Stimulated activated CD4-positive, alpha-beta T cell treated with anti-CD3 and anti-CD28 coated beads, TNF-alpha, amount 100 ng/mL, for 1 hour (primary cell): ENCODE measurements at places on chromosomes 16 and 17.

DNA sequence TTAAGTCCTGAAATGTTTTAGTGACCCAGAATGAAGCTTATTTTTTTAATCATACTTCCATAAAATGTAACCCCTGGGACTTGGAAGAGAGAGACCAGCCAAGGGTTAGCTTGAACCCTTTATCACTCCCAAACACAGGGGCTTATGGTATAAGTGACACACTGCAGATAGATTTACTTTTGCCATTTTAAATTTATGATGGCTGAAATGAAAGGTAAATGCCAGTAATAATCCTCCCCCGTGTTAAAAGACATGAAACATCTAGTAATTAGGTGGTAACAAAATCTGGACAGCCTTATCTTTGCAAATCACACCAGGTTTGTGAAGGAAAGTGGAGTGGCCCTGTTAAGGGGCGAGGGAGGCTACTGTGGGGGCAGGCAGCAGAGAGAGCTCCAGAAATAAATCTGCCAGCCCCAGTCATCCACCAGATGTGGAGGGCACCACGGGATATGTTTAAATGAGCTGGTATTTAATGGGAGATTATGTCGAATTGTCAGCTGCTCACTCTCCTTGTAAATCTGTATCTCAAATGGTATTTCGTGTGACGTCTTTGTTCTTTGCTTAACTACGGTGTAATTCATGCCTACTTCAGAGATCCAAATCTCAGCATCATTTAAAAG, 326.5 kb downstream of the WWOX start:
- no peak for DNase-seq

GRCh38 chr17:61259360-61259759, 140.3 kb upstream of the TBX2 start:
- no peak for DNase-seq

DNA sequence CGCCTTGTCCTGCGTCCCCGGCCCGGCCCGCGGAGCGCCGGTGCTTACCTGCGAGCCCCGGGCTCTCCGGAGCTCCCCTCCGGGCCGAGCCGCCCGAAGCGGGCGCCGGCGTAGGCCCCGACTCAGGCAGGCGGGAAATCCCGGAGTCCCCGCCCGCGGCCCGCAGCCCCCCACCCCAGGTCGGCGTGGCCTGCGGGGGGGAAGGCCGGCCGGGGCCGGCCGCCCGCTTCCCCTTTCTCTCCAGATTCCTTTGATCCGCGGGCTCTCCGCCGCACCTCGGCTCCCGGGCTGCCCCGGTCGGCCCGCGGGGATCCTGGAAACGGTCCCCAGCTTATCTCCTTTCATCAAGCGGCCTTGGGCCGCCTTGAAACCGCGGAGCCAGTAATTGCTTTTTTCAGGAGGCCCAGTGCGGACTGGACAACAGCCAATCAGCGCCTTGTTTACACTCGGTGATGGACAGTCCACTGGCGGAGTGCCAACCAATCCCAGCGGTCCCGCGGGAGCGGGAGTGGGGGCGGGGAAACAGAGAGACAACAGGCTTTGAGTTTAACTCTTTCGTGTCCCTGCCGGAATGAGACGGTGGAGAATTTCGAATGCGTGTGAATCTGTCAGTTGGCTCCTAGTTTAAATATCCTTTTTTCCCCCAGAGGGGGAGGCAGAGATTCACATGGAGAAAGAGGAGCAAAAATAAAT, 1.4 kb upstream of the BAHCC1 start:
- no peak for DNase-seq

GRCh38 chr17:69057280-69057679, 3.4 kb downstream of the ABCA9 start:
- DNase-seq, result no peak

GRCh38 chr16:78494674-78495073, 395.2 kb downstream of the WWOX start:
- DNase-seq, result no peak

DNA sequence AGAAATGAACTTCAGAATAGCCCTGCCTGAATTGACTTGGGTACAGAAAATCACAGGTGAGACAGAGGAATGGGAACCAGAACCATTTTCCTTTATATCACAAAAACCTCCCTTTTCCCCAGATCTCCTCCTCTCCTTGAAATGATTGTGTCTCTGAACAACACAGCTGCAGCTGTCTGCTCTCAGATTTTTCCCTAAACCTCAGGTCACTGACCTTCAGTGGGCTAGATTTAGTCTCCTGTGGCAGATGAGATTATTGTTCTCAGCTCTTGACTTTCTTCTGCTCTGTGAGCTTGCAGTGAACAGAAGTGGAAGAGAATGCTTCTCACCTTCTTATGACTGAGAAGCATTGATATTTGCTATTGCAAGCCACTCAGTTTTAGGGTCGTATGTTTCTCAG, 92.3 kb upstream of the FAM20A start:
- DNase-seq, result no peak

DNA sequence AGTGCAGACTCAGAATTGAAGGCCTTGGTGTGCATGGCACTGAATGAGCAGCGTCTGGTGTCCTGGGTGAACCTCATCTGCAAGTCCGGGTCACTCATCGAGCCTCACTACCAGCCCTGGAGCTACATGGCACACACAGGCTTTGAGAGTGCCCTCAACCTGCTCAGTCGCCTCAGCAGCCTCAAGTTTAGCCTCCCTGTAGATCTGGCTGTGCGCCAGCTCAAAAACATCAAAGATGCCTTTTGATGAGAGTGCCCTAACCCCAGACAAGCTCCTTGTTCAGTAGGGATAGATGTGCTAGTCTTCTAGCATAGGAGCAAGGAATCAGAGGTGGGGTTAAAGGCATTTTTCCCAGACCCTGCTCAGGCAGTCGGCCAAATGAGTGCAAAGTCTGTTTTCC, 6.7 kb upstream of the RPL27 start:
- DNase-seq, result no peak

DNA sequence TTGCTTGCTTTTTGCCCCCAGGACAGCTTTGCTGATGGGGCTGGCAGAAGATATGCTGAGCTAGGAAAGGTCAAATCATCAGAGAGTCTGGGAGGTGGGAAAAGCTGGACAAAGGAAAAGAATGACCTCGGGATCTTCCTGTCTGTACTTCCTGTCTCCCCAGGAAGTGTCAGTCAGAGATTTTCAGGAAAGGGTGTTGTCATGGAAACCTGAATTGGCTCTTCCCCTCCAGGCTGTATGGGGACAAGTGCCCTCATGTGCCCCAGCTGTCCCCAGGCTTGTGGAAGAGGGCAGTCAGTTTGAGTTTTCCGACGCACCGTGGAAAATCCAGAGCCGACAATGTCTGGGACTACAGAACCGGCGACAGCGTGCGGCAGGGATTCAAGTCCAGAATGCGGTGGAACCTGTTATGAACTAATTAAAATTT, 122.7 kb upstream of the ZFHX3 start:
- no peak for DNase-seq

GRCh38 chr17:58560511-58560910, 46.1 kb upstream of the MTMR4 start:
- DNase-seq, result no peak

DNA sequence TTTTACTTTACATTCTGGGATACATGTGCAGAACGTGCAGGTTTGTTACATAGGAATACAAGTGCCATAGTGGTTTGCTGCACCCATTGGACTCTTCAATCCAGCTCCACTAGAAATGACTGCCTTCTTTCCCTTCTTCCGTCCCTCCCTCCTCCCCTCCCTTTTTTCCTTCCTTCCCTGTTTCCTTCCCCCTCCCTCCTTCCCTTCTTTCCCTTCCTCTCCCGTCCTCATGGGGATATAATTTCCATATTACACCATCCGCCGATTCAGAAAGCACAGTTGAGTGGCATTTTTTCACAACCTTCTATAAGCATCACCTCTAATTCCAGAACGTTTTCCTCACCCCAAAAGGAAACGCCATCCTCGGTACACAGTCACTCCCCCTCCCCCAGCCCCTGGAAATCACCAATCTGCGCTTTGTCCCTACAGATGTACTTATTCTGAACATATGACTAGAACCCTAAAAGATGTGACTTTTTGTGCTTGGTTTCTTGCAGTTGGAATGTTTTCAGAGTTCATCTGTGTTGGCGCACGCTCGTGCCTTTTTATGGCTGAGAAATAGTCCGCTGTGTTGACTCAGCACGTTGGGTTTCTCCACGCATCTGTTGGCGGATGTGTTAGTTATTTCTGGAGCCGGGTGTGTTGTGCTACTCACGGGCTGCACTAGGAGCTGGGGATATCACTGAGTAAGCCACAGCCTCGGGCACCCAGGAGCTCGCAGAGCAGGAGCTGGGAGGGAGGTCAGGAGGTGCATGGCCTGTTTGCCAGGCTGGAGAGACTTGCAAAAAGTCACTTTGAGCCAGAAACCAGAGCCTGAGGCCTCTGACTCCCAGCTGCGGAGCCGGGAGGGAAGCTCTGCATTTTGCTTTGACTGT, 336.4 kb downstream of the SEC14L1 start:
- no peak for DNase-seq

DNA sequence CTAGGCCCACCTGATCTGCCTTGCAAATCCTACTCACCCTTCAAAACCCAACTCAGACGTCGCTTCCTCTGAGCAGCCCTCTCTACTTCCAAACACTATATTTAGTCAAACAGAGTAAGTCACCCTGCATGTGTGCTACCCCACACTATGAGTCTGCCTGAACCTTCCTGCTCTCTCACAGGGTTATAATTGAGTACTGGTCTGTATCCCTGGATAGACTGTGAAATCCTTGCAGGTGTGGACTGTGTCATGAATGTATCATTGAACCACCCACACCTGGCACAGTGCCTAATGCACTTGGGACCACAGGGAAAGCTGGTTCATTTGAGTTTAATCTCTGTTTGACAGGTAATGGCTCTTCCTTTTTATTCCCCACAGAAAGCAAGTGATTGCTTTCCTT, 3.4 kb downstream of the FBXO39 start:
- no peak for DNase-seq

DNA sequence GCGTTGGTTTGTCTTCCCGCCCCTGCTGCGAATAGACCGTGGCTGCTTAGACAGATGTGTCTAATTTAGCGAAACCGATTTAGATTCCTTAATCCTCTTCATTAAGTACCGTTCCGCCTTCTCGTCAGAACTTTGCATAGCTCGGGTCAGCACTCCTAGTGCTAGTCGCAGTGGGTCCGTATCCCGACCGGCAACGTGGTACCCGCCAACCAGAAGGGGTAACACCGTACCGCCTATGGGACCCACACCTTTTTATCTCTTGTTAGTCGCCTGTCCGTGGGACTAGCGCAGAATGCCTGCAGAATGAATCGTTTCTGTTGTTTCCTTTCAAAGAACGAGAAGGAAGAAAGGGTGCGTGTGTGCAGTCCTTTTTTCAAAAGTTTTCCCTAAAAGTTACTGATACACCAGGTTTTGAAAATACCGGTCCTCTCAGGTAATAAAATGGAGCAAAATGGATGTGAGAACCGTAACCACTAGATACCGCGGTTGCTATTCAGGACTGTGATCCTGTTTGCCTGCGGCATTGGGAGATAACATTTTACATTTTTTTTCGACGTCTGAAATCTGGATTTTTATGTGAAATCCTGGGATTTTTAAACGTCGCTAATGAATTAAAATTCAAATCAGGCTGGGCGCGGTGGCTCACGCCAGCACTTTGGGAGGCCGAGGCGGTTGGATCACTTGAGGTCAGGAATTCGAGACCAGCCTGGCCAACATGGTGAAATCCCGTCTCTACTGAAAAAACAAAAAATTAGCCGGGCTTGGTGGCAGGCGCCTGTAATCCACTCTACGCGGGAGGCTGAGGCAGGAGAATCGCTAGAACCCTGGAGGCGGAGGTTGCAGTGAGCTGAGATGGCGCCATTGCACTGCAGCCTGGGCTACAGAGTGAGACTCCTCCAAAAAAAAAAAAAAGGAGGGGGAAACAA, 998 bp upstream of the SRSF1 start:
- DNase-seq, result no peak

DNA sequence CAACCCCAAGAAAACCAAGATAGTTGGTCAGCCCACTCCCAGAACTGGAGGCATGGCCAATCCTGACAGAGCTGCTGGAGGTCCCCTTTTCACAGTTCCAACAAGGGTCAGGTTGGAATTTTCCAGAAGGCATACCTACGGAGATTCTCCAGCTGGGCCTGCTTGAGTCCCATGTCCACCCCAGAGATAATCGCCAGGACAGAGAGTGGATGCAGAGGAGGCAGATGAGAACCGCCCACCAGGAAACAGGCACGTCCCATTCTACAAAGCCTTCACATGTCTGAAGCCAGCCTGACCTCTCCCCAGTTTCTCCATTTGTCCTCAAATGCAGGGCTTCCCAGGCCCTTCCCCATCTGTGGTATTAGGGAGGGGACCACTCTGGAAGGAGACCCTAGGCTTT, 47.4 kb upstream of the SMURF2 start:
- no peak for DNase-seq

DNA sequence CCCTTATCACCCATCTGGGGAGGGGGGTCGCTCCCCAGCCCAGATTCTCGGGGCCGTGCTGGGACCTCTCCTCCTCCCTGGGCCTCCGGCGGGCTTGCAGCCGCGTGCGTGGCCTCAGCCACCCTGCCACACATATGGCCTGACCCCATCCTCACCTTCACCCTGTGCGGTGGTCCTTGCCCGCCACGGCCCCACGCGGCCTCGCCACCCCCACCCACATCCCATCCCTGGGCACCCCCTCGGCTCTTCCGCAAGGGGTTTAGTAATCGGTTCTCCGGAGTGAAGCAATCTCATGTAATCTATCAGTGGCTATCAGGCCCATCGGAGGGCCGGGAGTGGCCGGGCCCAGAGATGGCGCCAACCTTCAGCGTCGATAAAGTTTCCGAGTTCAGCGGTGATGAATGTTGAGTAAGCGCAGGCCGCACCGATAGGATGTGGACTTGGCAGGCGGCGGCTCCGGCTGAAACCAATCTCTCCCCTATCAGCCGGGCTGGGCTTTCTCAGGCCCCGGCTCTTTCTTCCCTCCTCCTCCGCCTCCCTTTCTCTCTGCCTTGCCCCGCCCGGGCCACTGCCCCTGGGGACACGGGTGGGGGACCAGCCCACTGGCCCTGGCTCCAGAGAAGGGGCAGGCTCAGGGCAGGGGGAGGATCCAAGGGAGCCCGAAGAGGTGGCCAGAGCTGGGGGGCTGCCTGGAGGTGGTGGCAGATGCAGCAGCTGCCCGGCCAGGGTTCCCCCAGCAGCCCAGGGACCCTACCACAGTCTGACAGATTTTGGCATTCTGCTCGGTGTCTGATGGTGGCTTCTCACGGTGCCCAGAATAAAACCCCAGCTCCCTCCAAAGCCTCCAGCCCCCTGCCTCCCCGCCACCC, 20.8 kb downstream of the ZFPM1 start:
- no peak for DNase-seq

- no peak for DNase-seq
Observed at GRCh38 chr16:23929856-23930255, 94.1 kb downstream of the PRKCB start.

GRCh38 chr16:84979516-84979915, 31.8 kb downstream of the ZDHHC7 start:
- no peak for DNase-seq

GRCh38 chr16:48165961-48166578, 10.3 kb upstream of the ABCC12 start:
- no peak for DNase-seq
